ENCODE measurements at places on chromosomes 12 and 14.
A peak's percentile ranks its signal among the peaks of the same experiment; 100 is the strongest.

DNA sequence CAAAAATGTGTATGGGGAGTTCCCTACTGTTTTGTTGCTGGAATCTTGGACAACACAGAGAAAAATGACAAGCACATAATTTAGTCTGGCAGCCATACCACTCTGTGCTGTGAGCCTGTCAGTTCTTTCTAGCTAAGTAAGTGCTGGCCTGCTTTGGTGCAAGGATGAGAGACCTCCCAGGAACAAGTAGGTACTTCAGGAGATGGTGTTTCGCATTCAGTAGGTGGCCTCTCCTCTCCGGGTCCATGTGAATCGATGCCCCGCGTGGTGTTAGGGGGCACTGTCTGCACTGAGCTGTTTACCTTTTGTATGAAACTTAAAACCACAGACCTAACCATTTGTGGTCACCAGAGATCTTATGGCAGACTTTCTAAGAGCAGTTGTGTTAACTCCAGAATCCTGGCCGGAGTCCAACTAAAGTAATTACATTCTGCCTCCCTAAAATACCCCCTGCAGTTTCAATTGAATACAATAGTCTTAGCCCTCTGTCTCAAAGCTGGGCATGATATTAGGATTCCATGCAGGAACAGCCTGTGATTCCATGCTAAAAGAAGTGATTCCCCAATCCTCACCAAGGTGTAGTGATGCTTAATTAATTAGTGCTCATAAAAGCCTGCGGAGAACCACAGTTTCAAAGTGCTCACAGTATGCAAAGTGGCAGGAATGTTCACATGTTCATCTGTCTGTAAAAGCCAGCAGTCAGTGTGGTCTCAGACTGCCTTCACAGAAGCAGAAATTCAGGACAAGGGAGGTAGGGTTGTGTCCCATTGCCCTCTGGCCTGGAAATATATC is 64.2 kb downstream of the LLPH start:
- DNase-seq: peak; percentile 22

- DNase-seq: no peak
Measured at GRCh38 chr14:102751088-102751487, 26.2 kb upstream of the TRAF3 start.

DNA sequence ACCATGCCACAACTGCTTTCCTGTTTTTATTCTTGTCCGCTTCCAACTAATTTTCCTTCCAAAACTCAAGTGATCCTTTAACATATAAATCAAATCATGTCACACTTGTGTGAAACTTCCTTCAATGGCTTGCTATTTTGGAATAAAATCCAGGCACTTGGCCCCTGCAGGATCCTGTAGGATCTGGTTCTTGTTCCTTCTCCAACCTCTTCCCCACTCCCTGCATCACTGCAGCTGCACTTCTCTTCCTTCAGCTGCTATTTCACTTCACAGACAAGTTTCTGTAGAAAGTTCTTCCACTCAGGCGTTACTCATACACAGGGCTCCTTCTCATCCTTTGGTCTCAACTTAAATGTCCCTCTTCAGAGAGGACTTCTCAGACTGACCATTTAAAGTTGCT is 239.7 kb upstream of the BTG1 start:
- DNase-seq: no peak

GRCh38 chr14:105316968-105317510 is 2.5 kb downstream of the PACS2 start:
- no peak for DNase-seq

- DNase-seq: peak; percentile 73
Measured at GRCh38 chr12:13864081-13864673, 117.2 kb downstream of the GRIN2B start.

GRCh38 chr12:20883288-20883687 is 72.8 kb downstream of the SLCO1B3 start:
- DNase-seq: no peak

DNA sequence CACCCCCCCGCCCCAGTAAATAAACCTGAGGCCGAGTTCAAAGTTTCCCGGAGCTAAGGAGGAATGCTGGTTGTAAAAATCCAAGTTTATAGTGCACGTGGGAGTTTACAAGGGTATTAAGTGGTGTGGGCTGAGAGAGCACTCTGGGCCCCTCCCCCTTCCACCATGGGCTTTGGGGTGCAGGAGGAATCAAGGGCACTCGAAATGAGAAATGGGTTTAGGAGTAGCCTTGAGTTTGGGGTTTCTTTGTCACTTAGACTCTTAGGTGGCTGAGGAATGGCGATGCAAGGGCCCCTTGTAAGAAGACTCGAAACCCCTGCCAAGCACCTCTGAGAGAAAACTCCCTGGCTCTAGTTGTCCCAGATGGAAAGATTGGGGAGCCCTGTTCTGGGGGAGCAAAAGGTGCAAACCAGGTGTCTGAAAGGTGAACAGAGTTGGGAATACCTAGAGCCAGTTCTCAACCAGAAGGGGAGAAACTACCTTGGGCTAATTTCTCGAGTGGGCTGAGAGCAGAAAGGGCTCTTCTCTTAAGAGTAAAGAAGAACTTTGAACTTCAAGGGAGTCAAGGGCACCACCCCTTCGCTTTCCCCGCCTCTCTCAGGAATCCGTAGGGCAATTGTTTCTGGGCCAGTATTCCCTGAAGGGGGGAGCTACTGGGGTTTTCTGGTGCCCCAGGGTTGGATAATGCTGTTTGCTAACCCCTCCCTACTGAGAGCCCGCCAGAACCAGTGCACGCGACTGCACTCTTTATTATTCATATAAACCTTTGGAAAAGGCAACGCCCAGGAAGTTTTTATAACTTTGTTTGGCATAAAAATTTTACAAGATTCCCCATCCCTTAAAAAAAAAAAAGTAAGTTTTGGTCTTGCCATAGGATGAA is 4.0 kb upstream of the HOTAIR start:
- DNase-seq: no peak

DNA sequence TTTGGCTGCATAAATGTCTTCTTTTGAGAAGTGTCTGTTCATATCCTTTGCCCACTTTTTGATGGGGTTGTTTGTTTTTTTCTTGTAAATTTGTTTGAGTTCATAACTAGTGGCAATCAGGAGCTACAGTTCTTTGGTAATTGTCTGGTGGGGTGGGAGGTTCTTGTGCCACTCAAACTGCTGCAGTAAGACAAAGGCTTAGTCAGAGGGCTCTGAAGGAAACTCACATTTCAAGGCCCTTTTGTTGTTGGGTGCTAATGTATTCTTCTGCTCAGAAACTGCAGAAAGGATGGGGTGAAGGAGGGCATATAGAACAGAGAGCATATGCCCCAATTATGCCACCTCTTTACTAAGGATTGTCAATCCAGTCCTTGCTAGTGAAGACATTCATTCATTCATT is 21.9 kb downstream of the MYRFL start:
- no peak for DNase-seq

GRCh38 chr12:127238107-127238506 is 1028.9 kb upstream of the TMEM132C start:
- no peak for DNase-seq

DNA sequence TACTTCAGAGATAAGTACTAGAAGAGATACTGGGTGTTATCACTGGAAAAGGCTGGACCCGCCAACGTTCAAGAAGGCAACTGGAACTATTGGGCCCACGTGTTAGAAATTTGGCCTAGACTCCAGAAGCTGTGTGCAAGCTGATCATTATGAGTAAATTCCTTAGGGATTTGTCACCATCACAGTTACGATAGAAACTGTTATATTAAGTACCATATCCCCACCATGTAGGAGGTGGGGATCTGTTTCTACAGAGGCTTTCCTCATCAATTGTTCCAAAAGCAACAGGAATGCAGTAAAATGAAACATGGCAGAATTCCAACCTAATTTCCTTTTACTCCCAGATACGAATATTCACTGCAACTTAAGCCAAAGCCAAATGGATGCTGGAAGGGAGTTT is 170.7 kb downstream of the NOVA1 start:
- no peak for DNase-seq

- DNase-seq: no peak
Measured at GRCh38 chr12:55830601-55831446, 1.4 kb upstream of the DNAJC14 start.

DNA sequence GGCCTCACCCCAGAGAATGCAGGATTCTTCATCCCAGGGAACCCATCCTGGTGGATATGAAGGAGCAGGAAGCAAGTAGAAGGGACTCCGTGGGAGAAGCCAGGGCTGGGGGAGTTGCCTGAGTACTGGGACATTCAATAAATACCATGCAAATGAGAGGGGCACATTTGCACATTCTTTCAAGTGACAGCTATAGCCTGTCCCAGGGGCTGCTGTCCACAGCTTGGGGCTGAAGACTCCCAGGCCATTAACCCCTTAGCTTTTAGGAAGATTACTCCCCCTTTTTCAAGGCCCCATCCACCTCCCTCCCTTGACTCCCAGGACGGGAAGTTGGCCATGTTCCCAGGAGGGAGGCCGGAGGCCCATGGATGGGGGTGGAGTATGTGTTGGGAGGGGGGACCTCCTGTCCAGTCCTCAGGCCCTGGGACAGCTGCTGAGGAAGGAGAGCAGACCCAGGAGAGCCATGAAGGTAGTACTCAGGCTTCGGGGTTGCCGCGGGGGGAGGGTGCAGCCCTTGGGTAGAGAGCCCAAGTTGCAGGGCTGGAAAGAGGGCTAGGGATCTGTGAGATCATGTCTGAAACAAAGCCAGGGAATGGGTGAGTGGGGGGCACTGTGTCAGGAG is 974 bp upstream of the TNS2 start:
- DNase-seq: peak; percentile 24

DNA sequence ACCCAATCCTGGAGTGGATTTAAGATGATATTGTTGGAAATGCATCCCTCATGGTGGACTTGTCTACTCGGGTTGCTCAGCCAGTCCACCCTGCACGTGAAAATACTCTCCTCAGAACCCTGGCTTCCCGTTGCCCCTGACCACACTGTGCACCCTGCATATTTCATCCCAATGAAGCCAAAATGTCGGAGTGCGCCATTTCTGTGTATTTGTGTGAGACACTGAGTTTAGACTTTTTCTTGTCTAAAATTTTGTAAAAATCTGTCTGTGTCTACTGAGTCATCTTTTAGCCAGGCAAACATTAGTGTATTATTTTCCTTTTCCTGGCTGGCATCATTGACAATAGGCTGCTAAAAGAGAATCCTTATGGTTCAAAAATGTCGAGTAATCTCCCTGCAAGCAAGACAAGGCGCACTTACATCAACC is 485 bp upstream of the PNMA1 start:
- DNase-seq: no peak

DNA sequence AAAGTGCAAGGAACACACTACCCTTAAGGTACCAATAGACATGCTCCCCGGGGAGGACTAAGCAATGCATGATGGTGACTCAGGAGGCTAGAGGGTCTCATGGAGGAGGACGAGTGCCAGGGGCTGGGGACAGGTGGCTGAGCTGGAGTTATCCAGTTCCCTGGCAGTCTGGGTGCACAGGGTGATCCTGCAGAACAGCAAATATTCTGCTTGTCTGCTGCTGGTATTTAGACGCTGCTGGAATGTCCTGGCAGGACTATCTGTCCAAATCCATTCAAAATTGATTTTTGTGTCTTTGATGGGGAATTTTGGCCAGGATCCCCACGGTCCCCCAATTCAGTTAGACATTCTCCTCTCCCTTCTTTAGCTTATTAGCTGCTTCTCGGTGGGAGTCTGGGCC is 138.7 kb downstream of the C12orf75 start:
- no peak for DNase-seq

DNA sequence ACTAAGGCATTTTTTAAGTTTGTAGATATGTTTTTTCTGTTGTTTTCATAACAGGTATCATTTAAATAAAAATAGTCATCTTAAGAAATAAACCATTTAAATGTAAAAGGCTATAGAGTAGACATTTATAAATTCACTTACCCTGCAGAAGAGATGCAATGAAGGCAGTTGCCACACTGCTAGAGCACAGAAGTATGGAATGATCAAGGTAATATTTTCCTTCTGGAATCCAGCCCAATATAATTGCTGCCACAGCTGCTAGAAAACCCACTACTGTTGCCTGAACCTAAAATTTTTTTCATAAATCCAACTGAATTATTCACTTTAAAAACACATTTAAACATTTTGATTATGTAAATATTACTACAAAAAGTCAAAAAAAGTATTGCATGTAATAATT is 69.2 kb downstream of the SLC41A2 start:
- DNase-seq: no peak

DNA sequence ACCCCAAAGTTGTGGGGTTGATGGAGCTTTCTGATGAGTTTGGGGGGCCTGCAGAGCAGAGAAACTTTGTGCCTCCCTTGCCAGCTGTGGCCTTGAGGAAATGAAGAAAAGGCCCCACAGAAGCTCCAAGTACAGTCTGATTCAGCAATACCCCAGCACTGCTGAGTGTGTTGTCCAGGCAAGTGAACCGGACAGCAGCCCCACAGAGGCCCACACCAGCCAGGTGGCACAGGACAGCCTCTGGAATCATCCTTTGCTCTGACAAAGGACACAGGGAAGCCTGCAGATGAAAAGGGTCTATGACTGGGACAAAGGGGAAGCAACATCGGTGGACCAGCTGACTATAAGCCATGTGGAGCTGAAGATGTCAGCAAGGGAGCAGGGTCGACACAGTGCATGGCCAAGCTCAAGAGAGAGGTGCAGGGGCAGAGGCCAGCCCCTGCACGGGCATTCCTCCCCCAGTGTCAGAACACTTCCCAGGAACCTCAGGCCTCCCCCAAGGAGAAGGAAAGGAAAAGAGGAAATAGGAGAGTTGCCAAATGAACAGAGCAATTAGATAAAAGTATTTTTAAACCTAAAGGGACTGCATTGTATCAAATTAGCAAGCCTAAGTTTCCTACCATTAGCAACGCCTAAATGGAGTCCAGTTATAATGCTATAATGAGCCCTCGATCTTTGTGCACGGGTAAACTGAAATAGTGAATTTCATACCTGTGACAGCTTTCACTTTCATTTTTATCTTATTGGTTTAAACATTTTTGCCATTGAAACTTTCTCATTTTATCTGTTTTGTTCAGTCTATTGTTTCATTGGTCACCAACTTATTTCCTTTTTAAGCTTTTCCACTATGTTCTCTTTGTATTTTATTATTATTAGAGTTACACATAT is 46.3 kb upstream of the PTGDR start:
- no peak for DNase-seq

DNA sequence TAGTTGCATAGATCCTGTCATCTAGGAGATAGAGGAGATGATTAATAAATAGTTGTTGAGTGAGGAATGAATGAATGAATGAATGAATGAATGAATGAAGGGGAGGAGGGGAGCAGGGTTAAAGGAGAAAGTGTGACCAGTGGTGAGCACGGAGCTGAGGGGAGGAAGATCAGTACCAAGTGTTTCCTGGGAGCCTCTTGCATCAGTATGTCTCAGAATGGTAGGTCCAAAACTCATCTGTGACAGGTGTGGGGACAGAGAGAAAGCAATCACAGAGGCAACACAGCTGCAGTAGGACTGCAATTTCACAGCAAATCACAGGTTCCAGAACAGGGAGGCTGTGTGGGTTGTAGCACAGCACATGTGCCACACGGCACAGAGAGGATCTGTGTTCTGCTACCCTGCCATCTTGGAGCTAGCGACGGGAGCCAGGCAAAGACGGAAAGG is 14.5 kb upstream of the TNFRSF1A start:
- no peak for DNase-seq

DNA sequence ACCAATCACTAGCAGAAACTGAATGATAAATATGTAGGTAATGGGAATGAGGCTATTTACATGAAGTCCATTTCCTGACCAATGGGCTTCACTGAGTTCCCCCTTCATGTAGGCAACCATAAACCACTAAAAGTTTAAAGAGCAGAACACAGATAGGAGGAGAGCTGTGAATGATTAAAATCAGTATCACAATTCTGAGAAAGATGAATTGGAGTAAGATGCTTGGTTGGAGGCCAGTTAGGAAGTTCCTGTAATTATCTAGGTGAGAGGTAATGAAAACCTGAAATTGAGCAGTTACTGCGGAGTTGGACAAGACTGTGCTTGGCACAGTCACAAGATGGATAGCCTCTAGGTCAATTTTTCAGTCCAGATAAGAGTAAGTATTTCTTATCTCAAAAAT is 56.6 kb downstream of the GALNT4 start:
- DNase-seq: no peak

Measured in kidney glomerular epithelial cell (primary cell).